Activated naive CD8-positive, alpha-beta T cell treated with anti-CD3 and anti-CD28 coated beads for 36 hours (primary cell): ENCODE measurements at places on chromosomes 2 and 18. TPM values are rescaled to one million over a fixed set of nuclear protein-coding genes. Genes with fewer than 3 reads are reported as not detected.

CCDC74B gene
- 1.4 TPM for total RNA-seq

RSAD2 gene
- total RNA-seq: 10.0 TPM

CTDP1 gene
- 44.4 TPM for total RNA-seq

WDR43 gene
- 191 TPM for total RNA-seq
